ENCODE measurements at places on chromosomes 13 and 19.
A peak's percentile ranks its signal among the peaks of the same experiment; 100 is the strongest.

DNA sequence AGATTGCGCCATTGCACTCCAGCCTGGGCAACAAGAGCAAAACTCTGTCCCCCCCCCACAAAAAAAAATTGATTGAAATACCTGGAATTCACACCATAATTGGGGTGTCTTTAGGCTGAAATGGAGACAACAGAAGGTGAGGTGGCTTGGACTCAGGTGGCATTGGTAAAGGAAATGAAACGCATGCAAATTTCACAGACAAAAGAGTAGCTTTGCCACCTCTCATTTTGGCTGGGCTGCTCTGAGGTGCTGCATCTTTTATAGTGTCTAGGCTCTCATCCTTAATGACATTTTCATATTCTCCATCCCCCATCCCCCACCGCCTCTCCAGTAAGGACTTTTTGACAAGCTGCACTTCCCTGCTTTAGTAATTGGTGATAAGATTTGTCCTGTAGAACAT is 6.9 kb downstream of the UBE2L5 start:
- no peaks in the 10 kb centered on the region for H3K27me3 ChIP-seq
- peaks cover 35% of the 10 kb centered on the region for H3K4me1 ChIP-seq
- H3K27ac ChIP-seq = peak overlapping the region; percentile 89
- no peak overlapping the region for H3K4me3 ChIP-seq

GRCh38 chr19:29795461-29796172 is 16.2 kb upstream of the CCNE1 start:
- no peaks in the 10 kb centered on the region for H3K36me3 ChIP-seq
- H3K27me3 ChIP-seq = no peaks in the 10 kb centered on the region
- no peak for DNase-seq

DNA sequence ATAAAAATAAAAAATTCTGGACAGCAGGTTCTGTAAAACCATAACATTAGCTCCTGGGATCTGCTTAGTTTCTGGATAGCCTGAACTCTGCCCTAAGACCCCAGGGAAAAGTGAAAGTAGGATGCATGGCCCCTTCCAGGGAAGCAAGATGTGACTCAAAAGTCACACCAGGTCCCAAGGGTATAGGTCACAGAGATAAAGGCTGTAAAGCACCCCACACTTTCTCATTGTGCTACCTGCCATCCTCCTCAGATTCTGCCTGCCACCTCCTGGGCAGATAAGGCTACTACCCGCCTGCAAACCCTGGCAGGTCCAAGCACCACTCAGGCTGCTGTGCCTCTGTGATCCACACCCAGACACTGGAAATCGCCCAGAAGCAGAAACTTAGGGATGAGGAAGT is 20.6 kb downstream of the FFAR2 start:
- H3K4me1 ChIP-seq = no peaks in the 10 kb centered on the region
- H3K27me3 ChIP-seq = no peaks in the 10 kb centered on the region
- H3K27ac ChIP-seq = no peak overlapping the region
- no peak for DNase-seq
- no peak overlapping the region for H3K4me3 ChIP-seq
- no peaks in the 10 kb centered on the region for H3K36me3 ChIP-seq

- peaks cover 17% of the 10 kb centered on the region for H3K36me3 ChIP-seq
- H3K27me3 ChIP-seq = no peaks in the 10 kb centered on the region
- DNase-seq = no peak
- peak overlapping the region; percentile 96 for H3K27ac ChIP-seq
- peaks cover 5% of the 10 kb centered on the region for H3K4me1 ChIP-seq
These were observed 1.7 kb upstream of the FSTL3 start for GRCh38 chr19:674282-675151.

- no peaks in the 10 kb centered on the region for H3K27me3 ChIP-seq
- no peak overlapping the region for H3K27ac ChIP-seq
- peaks cover 22% of the 10 kb centered on the region for H3K4me1 ChIP-seq
- DNase-seq = no peak
- H3K4me3 ChIP-seq = no peak overlapping the region
These were observed 80.0 kb downstream of the KDM4B start for GRCh38 chr19:5048727-5049553.

DNA sequence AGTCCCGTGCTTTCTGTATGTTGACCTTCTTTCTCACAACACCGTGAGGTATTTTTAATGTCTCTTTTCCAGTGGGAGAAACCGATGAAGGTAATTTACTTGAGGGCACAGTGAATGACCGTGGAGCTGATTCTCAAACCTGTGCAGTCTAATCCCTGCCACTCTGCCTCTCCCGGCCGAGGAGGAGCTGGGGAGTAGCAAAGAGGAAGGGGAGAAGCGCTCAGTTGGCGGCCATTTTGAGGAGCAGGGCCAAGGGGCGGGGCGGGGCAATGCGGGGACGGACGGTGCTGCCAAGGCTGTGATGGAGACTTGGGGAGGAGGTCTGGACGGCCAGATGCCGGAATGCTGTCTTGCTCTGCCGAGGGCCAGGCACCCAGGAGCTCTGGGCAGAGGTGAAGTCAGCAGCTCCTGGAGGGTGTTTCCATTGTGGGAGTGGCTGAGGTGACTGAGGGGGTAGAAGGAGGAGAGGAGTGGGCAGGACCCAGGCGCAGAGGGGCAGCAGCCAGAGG is 12.4 kb upstream of the RANBP3 start:
- H3K27me3 ChIP-seq = no peaks in the 10 kb centered on the region

GRCh38 chr19:10424011-10424637 is 3.8 kb downstream of the PDE4A start:
- H3K27ac ChIP-seq = no peak overlapping the region
- DNase-seq = no peak
- no peaks in the 10 kb centered on the region for H3K4me1 ChIP-seq
- no peaks in the 10 kb centered on the region for H3K36me3 ChIP-seq
- H3K4me3 ChIP-seq = peak overlapping the region; percentile 17

Measured in RWPE2 (cell line).